ENCODE measurements at places on chromosomes 16 and 17. TPM values are rescaled to one million over a fixed set of nuclear protein-coding genes. Genes with fewer than 3 reads are reported as not detected.

DNA sequence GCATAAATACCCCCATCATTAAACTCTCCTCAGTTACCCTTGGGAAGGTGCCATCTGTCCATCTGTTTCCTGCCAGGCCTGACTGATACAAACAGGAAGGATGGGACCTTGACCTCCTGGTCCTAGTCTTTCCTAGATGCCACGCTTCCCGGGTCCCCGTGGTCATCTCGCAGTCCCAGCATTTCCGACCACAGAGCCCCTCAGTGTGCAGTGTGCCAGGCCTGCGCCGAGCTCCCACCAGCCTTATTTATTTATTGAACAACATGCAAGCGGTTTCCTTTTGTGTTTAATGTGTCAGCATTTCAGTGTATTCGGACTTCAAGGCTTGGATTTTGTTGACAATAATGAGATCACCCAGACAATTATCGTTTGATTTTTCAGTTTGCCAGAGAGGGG, 45.6 kb upstream of the NKD1 start:
- DNase-seq, result no peak

The SUPT6H gene
- total RNA-seq, result 47.2 TPM

The TNRC6C gene
- 17.8 TPM for total RNA-seq

The ASPHD1 gene
- 0.16 TPM for total RNA-seq

- DNase-seq, result no peak
Observed at GRCh38 chr16:86556576-86556975, 1.5 kb upstream of the MTHFSD start.

The GRIN2C gene
- total RNA-seq, result 1.9 TPM

The UNC45B gene
- total RNA-seq, result 4.5 TPM

DNA sequence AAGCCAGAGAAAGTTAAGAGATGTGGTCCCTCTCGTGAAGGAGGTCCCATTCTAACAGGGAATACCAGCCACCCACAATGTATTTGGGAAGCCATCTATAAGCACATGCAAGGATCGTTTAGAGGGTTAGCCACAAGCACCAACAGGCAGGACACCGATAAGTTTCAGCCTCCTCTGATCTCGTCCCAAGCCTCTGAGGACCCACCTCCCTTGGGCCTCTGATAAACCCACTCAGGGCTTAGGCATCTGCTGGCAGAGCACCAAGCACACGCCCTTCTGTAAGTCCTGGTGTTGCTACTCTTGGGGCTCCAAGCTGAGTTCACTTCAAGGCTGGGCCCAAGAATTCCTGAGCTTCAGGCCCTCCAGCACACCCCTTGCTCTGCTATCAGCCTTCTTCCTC, 5.4 kb upstream of the PNPO start:
- DNase-seq, result no peak

GRCh38 chr16:80459331-80459777, 81.4 kb upstream of the DYNLRB2 start:
- peak; percentile 50 for DNase-seq

DNA sequence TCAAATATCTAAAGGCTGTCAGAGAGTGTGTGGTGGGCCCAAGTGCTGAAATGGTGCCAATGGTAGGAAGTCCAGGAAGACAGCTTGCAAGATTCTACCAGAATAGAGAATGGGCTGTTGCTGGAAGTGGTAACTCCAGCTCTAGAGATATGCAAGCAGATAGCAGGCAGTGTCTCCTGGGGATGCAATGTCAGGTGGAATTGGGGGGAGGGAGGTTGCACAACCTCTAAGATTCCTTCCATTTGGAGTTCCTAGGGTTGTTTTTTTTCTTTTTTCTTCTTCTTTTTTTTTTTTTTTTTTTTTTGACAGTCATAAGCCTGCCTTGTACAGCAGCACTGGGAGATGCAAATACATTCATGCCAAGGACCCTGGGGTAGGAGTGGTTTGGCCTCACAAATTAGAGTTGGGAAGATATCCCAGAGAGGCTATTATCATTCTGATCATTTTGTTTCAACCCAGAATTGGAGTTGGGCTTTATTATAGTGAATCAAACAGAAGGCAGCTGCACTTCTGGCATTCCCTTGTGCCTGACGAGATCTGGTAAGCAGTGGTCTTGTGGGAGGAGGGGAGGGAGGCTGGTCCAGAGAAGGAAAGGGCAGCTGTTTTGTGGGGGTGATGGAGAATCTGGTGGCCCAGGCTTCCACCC, 51.1 kb downstream of the SLC6A2 start:
- DNase-seq, result no peak

DNA sequence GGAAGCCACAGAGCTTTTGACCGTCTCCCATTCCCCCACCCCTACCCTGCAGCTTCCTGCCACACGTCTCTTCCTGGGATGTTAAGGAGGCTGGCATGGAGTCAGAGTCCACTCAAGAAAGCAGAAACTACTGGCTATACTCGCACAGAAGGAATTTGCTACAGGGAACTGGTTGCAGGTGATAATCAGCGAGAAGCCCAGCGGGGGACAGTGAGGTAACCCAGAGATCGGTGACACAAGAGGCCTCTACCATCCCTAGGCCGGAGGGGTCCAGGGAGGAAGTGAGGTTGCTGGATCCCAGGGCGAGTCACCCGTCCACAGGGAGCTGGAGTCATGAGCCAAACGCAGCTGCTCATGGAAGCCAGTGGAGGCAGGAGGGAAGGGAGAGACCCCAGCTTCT, 93.7 kb downstream of the SDK2 start:
- DNase-seq, result no peak

Measured in urinary bladder (tissue), 4 donors.